D341Med (cell line): ENCODE measurements at places on chromosomes 5 and 9.

- DNase-seq = no peak
Observed at GRCh38 chr5:149435660-149436059, 56.6 kb upstream of the IL17B start.

DNA sequence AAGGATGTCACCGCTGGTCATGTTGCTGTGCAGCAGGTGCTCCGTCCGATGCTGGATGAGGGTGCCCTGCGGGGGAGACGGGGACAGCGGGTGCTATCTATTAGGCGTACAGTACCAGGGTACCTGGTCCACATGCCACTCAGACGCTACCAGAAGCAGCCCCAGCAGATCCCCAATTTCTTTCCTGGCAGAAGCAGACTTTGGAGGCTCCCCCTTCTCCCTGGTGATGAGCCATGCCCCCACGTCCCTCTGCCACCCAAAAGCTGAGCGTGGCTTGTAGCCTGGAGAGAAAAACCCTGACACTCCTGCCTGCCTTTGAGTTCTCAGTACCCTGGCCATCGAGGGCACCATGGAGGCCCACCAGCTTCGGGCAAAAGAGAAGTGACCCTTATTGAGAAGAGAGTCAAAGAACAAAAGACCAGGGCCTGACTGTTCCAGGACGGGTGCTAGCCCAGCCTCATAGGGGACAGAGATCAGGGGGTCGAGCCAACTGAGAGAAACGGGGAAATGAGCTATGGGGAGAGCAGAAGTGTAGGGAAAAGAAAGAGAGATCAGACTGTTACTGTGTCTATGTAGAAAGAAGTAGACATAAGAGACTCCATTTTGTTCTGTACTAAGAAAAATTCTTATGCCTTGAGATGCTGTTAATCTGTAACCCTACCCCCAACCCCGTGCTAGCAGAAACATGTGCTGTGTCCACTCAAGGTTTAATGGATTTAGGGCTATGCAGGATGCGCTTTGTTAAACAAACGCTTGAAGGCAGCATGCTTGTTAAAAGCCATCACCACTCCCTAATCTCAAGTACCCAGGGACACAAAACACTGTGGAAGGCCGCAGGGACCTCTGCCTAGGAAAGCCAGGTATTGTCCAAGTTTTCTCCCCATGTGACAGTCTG is 62.0 kb upstream of the ZNF354B start:
- no peak for DNase-seq

- no peak for DNase-seq
Observed at GRCh38 chr5:170773024-170773985, 10.2 kb upstream of the GABRP start.

GRCh38 chr5:8059337-8059736 is 190.4 kb downstream of the MTRR start:
- no peak for DNase-seq

DNA sequence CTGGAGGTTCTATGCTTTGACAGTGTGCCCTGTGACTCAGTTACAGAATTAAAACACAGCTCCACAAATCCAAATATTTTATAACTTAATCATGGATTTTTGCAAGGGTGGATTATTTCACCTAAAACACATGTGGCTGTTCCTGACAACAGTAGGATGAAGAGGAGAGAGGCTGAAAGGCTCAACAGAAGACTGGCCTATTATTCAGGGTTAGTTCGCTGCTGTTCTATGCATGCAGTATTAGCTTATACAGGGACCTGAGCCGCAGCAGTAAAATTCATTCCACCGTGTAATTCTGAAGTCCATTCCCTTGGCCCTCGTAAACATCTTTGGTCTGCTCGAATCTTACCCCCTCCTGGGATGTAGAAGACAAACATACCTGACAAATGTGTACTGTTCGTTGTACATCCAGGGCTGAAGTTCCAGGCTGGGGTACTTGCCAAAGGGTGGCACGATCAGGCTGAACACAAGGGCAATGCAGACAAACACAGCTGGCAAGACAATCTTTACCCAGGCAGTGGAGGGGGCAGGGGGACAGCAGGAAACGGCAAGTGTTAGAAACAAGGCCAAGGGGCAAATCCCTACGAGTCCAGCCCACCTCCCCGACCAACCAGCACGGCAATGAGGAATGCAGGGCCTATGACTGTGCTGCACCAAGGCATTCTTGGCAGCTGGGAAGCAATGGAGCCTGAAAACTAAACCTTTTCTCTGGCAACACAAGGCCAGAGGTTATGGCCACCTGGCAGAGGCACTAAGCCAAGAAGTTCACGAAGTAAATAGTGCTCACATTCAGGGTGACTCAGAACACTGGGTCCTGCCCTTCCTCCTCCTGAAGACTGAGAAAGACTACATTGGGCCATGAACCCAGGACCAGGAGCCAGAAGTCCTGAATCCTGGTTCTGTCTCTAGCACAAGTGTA is 46.8 kb downstream of the NIPSNAP3B start:
- DNase-seq = no peak
